Right cardiac atrium (tissue), 5 donors: ENCODE measurements at places on chromosomes 4 and X.
A peak's percentile ranks its signal among the peaks of the same experiment; 100 is the strongest.

DNA sequence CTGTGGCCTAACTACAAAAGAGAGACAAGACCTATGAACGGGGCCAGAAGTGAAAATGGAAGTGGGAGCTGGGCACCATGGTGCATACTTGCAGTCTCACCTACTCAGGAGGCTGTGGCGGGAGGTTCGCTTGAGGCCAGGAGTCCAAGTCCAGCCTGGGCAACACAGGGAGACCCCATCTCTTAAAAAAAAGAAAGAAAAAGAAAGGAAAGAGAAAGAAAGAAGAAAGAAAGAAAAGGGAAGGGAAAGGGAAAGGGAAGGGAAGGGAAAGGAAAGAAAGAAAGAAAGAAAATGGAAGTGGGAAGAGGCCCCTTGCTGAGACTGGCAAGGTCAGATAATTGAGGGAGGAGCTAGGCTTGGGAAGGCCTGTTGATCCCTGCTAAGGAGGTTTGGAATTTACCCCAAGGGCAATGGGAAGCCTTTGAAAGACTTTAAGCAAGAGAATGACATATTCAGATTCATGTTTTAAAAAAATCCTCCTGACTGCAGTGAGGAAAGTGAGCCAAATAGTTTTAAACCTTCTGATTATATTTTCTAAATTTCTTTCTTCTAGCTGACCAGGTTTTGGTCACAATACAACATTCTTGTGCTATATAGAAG, 17.7 kb upstream of the HERC5 start:
- DNase-seq, result no peak

- no peak for DNase-seq
Observed at GRCh38 chrX:1361275-1361674, 24.7 kb downstream of the IL3RA start.

DNA sequence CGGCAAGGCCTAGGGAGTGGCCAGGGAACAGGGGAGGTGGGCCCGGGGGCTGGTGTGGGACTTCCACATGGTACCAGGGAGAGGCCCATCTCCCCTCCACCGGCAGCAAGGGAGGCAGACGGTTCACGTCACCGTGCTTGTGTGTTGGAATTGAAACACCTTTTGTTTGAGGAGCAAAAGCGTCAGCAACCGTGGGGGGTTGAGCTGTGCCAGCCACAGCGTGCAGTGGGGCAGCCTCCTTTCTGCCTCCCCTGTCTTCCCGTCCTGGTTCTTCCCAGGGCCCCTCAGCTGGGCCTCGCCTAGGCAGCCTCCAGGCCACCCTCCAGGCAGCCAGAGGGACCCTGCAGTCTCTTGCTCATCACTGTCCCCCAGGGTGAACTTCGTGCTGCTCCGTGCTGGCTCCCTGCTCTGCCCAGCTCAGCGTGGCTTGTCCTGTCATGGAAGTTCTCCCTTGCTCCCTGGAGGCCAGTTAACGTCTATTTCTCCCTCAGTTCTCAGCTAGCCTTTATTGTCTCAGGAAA, 32.1 kb upstream of the HGFAC start:
- no peak for DNase-seq

DNA sequence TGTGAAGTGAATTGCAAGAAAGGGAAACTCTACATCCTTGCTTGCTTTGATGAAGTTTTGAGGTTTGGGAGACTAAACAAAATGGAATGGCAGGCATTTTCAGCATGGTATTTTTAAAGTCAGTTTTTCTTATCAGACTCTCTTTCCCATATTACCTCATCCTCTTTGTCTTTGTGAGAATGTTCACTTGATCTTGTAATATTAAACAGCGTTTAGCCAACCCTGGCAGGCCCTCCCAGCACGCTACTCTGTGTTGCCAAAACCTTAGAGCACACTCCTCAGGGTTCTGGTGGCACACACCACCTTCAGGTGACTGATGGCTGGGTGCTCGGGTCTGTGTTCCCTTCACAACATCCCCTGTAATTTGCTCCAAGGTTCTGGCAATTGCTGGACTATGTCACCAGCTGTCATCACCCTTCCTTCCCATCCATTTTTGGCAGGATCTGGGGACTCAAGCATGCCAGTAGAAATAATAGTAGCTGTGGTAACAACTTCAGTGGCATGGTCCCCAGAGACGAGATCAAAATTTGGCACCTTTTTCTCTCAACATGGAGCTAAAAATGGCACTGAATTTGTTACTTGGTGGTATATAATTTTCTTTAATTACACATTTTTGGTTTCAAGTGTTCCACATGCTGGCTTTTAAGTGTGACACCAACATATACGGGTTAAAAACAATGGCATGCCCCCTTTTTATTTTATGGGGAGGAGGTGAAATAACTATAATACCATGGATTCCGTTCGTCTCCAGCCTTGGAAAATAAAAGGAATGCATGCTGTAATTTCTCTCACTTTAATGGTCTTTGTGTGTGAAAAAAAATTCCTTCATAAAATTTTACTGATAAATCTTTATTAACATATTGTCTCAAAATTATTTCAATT, 273.1 kb downstream of the DCTD start:
- peak; percentile 56 for DNase-seq

GRCh38 chrX:7115557-7115956, 32.0 kb upstream of the STS start:
- peak; percentile 61 for DNase-seq

GRCh38 chr4:76148142-76148865, at the start of gene NUP54:
Gene NUP54 (minus strand): TSS chr4:76148397. CDS start chr4:76148374, 23 bp downstream.
- peak; percentile 95 for DNase-seq

GRCh38 chr4:118948545-118949144, 60.0 kb downstream of the SYNPO2 start:
- DNase-seq, result no peak

GRCh38 chr4:6724421-6725111, 8.6 kb downstream of the BLOC1S4 start:
- DNase-seq, result peak; percentile 47

DNA sequence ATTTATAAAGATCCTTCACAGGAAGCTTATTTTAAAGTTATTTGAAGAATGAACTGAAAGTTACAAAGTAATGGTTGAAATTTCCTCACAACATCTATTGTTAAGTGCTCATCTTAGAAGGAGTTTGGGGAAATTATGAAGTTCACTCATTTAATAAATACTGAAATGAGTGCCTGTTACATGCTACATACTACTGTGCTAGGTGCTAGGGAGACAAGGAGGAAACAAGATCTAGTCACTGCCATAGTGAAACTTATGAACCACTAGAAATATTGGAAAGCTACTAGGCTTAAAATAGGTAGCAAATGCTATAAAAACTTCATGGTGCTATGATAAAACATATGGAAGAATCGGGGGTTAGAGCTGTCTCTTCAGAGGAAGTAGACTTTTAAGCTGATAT, 97.1 kb downstream of the JADE1 start:
- DNase-seq, result no peak

GRCh38 chr4:6123541-6123940, 76.8 kb downstream of the JAKMIP1 start:
- DNase-seq, result no peak

DNA sequence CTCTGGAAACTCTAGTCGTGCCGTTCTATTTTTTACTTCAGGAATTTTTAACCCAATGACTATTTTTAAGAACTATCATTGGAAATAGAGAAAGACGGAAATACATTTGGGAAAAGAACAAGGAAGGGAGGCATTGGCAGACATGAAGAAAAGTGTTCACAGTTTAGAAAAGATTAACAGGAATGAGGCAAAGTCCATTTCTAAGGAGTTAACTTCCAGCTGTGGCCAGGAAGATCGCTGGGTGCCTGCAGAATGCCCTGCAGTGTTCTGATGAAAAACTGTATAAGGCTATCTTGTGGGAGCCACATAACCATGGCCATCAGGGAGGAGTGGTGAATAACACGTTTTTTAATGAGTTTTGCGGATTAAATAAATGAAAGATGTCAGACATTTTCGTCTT, 150.6 kb upstream of the VCX3A start:
- DNase-seq, result no peak

GRCh38 chr4:121873604-121874003, 3.3 kb upstream of the BBS7 start:
- DNase-seq, result no peak

DNA sequence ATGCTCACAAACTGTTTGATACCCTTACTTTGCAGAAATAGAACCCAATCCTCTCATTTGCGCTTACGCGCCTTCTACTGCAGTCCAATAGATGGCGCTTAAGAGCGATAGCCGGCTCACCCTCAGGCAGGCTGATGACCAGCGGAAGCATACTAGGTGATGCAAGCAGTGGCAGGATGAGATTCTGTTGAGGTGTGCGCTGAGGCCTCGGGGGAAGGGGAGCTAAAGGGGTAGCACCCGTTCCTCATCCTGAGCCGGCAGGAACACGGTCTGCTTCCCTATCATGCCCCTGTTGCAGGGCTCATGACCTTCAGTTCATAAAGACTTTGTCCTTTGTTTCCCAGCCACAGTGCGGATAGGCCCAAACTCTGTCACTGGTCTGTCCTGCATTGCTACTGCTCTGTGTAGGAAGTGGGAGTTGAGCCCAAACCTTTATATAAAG, 628.9 kb downstream of the TLL1 start:
- no peak for DNase-seq

DNA sequence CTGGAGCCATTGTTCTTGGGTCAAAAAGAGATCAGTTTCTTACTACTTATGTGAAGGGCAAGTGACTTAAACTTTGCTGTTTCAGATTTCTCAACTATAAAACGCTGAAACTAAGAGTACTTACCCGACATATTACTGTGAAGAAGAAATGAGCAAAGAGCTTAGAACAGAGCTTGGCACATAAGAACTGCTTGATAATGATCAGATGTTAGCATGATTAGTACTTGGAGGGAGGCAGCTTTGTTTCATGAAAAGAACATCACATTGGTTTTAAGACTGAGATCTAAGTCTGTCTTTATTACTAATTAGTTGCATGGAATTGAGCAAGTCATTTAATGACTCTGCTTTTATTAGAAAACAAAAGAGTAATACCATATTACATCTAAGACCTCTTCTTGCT, 169.1 kb downstream of the ARHGAP24 start:
- no peak for DNase-seq

GRCh38 chrX:470686-471085, 84.0 kb upstream of the PPP2R3B start:
- DNase-seq, result no peak

GRCh38 chr4:127558489-127559407, 74.0 kb upstream of the INTU start:
- no peak for DNase-seq

- no peak for DNase-seq
Observed at GRCh38 chr4:89537281-89537680, 229.7 kb upstream of the GPRIN3 start.

DNA sequence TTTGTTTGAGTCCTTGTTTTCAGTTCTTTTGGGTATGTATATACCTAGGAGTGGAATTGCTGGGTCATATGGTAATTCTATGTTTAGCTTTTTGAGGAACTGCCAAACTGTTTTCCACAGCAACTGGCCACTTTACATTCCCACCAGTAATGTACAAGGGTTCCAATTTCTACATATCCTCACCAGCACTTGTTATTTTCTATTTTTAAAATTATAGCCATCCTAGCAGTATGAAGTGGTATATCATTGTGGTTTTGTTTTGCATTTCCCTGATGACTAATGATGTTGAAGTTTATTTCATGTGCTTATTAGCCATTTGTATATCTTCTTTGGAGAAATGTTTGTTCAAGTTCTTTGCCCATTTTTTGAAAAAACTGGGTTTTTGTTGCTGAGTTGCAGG, 39.6 kb downstream of the TMEM164 start:
- no peak for DNase-seq

- no peak for DNase-seq
Observed at GRCh38 chrX:11241720-11242119, 51.5 kb upstream of the AMELX start.

DNA sequence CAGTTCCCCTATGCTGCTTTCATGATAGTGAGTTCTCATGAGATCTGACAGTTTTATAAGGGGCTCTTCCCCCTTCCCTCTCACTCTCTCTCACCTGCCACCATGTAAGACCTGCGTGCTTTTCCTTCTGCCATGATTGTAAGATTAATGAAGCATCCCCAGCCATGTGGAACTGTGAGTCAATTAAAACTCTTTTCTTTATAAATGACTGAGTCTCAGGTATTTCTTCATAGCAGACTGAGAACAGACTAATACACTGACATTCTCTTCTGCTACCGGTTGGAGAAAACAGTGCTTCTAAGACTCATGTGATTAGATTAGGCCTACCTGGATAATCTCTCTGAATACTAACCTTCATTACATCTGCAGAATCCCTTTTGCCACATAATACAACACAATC, 45.4 kb upstream of the TRPC5OS start:
- DNase-seq, result no peak

- no peak for DNase-seq
Observed at GRCh38 chr4:70627620-70628019, 924 bp upstream of the ENAM start.

DNA sequence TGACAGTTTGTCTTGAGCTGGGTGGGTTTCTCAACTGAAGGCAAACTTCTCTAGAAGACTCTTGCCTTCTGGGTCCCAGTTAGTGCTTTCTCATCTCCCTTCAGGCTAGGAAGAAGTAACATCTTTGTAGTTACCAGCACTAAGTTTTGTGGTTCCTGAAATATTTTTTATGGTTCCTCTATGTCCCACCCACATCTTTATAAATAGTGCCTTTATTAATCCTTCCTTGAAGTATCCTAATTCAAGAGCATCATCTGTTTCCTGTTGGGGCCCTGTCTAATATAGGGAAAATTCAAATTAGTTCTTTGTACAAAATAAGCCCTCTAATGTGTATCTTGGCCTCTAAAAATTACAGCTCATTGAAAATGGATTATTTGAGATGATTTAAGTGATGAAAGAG, 147.4 kb upstream of the MAOA start:
- DNase-seq, result no peak

DNA sequence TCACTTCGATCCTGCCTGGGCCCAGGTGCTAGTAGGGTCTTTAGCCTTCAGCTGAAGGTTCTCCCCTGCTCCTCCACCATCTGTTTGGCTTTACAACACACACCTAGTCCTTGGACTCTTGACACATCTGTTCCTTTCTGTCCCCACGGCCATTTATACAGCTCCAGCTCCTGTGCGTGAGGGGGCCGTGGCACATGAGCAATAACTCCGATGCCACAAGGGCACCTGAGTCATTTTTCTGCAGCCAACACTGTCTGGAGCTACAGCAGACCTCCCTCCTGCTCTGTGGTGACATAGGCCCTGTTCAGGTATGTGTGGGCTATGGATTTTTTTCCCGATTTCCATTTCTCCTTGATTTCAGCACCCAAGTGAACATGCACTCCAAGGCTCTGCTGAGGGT, 44.7 kb upstream of the BCOR start:
- no peak for DNase-seq

DNA sequence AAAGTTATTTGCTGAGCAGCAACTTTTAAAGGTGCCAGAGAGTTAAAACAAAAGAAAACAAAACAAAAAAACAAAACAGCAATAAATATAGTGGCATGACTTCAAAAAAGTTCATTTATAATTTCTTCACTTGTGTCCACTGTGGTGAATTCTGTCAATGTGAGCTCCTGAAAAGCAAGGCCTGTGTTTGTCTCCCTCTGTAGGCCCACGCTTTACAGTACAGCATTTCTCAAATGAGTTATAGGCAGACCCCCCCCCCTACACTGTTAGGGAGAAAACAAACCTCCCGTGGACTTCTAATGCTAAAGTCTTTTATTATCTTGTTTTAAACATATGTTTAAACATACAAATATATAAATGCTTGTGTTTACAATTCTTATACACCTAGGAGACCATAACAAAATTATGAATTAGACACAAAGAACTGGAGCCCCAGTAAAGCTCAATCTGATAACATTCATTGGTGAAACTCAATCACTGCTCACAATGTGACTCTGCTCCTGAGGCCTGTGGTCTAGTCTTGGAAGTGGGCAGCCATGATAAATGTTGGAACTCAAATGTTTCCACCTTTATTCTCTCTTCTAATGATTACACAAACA, 47.0 kb upstream of the SCOC start:
- DNase-seq, result no peak
